Left renal cortex interstitium (tissue), 4 donors: ENCODE measurements at places on chromosomes 7 and 10. TPM values are rescaled to one million over a fixed set of nuclear protein-coding genes. Genes with fewer than 3 reads are reported as not detected.

Gene SEMA3C
- polyA plus RNA-seq: 35.4 TPM

Gene PLA2G12B
- 6.2 TPM for polyA plus RNA-seq

Gene SLC29A4
- polyA plus RNA-seq: 35.6 TPM

Gene KIF11
- polyA plus RNA-seq: 27.9 TPM

Gene AZGP1
- polyA plus RNA-seq: 66.0 TPM

Gene PAX4
- polyA plus RNA-seq: not detected

Gene SLC26A4
- polyA plus RNA-seq: 3.7 TPM

Gene TEX36
- not detected for polyA plus RNA-seq

Gene ACSM6
- polyA plus RNA-seq: 0.18 TPM

Gene MEOX2
- polyA plus RNA-seq: 2.3 TPM
